Foreskin keratinocyte (primary cell): ENCODE measurements at places on chromosomes 3 and 15. TPM values are rescaled to one million over a fixed set of nuclear protein-coding genes. Genes with fewer than 3 reads are reported as not detected.

The RHOV gene
- total RNA-seq = 0.17 and 0.18 TPM in 2 replicates

The SEC61A1 gene
- 219 and 254 TPM in 2 replicates for total RNA-seq

The C3orf49 gene
- not detected in 2 replicates for total RNA-seq

The SIDT1 gene
- 0.03 and 0.11 TPM in 2 replicates for total RNA-seq

The PATL2 gene
- total RNA-seq = 0.21 and 0.37 TPM in 2 replicates

The PODXL2 gene
- 2.5 and 3.4 TPM in 2 replicates for total RNA-seq

The GOLGA6D gene
- not detected in 2 replicates for total RNA-seq

The MASP1 gene
- not detected in 2 replicates for total RNA-seq

The HYAL2 gene
- total RNA-seq = 57.8 and 59.1 TPM in 2 replicates

The KAT2B gene
- total RNA-seq = 4.5 and 6.9 TPM in 2 replicates

The C3orf52 gene
- 8.2 and 9.2 TPM in 2 replicates for total RNA-seq

The SERINC4 gene
- total RNA-seq = 0.04 and 0.07 TPM in 2 replicates

The UNC13C gene
- total RNA-seq = not detected in 2 replicates

The CD80 gene
- not detected in 2 replicates for total RNA-seq

DNA sequence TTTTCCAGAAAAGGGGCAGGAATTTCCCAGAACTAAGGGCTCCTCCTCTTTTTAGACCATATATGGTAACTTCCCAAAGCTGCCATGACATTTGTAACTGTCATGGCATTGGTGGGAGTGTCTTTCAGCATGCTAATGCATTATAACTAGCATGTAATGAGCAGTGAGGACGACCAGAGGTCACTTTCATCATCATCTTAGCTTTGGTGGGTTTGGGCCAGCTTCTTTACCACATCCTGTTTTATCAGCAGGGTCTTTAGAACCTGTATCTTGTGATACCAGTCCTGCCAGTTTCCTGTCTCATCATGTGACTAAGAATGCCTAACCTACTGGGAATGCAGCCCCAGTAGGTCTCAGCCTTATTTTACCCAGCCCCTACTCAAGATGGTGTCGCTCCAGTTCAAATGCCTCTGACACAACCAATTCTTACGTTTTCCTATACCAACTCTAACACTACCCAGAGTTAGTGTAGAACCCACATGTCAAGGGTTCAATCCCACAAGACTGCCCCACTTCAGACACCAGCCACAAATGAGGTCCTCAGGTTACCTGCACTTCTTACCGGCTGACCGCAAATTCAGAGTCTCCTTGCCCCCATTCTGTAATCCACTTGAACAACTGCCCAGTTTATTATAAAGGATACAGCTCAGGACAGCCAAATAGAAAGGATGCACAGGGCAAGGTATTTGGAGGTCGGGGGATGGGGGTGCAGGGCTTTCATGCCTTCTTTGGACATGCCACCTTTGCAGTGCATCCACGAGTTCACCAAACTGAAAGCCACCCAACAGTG lies 17.7 kb downstream of the FOXB1 start:
- DNase-seq = peak; percentile 79

DNA sequence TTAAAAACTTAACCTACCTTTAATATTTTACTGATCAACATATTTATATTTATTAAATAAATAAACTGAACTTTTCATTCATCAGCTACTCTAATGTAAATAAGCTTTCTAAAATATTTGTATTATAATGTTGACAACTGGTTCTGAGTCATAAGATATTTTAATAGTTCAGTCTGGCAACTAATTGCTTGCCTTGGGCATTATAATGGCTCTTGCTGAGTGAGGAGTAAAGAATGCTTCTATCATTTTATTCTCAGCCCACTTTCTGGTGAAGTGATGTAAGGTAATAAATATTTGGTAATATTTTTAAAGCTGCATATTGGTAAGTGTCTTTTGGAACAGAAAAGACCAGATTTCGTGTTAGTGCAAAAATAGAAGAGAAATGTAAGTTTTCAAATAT lies 81.5 kb downstream of the DIPK2A start:
- peak; percentile 61 for DNase-seq

DNA sequence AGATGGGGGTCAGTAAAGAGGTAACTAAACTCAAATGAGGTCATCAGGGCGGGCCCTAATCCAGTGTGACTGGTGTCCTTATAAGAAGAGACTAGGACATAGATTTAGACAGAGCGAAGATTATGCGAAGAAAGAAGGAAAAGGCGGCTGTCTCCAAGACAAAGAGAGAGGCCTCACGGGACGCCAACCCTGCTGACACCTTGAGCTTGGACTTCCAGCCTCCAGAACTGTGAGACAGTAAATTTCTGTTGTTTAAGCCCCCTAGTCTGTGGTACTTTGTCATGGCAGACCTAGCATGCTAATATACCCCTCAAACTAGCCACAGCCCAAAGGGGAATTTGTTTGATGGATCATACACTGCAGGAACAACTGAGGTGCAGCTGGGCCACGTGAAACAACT lies 183.0 kb downstream of the ABHD5 start:
- DNase-seq = no peak

DNA sequence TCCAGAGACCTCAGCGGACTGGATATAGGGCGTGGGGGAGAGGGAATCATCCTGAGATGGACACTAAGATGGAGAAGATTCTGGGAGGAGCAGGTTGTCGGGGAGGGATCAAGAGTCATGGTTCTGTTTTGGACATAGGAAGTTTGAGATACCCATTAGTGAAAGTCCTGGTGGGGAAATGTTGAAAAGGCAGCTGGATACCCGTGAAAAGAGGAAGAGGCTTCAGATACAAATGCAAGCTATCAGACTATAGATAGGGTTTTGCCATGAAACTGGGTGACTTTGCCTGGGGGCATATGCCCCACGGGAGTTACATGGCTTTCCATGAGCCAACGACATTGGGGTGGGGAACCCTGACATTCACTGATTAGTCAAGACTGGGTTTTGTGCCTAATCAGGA lies 1.1 kb upstream of the GPR62 start:
- no peak for DNase-seq

- no peak for DNase-seq
Measured at GRCh38 chr3:108008106-108008505, 82.7 kb downstream of the CD47 start.

DNA sequence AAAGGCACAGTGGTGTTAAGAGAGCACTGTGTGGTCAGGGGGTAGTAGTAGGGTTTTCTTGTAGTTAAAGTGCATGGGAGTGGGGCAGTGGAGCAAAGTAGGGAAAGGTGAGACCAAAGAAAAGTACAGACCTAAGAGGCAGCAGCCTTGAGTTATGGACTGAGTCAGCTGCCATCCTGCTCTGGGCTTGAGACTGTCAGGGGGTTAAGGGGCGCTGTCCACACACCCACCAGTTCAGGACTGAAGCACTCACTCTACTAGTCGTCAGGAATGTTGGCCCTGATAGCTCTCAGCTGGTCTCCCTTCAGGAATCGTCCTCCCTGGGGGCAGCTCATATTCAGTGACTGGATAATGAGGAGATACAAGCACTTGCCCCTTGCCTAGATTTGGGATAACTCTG lies 7.9 kb downstream of the CCR4 start:
- no peak for DNase-seq

DNA sequence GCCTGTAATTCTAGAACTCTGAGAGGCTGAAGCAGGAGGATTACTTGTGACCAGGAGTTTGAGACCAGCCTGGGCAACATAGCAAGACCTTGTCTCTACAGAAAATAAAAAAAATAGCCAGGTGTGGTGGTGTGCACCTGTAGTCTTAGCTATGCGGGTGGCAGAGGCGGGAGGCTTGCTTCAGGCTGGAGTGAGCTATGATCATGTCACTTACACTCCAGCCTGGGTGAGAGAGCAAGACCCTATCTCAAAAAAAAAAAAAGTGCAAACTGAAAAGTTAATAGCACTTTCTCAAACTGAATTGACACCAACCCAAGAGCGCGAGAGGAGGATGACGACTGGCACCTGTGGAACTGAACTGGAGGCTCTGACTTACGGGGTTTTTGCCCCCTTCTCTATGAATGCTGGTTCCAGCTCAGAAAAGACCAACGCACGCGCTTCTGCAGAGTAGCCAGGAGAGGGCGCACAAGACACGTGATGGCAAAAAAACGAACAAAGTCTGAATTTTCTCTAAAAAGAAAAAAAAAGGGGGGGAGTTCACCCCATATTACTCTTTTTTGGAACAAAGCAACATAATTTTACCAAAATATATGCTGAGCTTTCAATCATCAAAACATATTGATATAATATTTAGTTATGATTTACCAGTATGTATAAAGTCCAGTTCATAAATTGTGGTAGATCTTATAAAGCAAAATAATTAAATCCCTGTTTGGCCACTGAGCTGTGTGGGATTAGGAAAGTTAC lies 23.7 kb downstream of the CFAP92 start:
- DNase-seq = no peak

DNA sequence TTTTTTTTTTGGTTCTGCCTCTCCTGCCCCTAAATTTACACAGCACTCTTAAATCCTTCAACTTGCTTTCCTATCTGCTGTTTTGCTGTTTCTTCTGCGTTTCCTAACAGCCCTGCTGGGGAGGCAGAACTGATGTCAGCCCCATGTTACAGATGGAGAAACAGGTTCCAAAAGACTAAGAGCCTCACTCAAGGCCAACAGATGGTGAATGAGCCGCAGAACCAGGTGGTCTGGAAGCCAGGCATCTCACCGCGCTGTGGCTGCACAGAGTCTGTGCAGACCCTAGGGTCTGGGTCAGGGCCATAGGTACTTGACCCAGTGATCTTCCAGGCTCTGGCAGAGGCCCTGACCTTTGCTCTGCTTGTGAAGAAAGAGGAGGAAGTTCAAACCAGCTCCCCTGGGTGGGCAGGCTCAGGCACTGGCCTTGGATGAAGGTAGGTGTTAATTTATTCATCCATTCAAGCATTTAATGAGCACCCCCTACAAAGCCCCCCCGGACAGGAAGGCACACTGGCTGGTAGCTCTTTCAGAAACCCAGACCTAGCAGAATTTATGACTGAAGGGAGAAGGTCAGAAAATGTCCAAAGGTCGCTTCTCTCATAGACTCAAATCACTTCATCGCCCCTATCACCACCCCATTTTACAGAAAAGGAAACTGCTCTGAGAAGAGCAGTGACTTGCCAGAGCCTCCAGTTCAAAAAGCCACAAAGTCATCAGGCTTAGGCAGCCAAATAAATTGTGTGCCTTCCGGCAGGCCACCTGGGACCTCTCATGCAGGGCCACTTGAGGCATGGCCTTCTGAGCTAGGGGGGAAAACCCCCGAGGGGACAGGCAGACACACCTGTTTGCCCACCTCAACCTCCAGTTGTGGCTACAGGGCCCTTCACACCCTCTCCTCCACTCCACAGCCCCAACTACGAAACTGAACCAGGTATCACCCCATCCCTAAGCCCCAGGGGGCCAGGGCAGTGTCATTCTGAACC lies 2.7 kb downstream of the CHDH start:
- DNase-seq = no peak

GRCh38 chr3:150238995-150239619 lies 169.0 kb upstream of the TSC22D2 start:
- DNase-seq = peak; percentile 60

- peak; percentile 28 for DNase-seq
Measured at GRCh38 chr3:49723296-49723627, 489 bp downstream of the GMPPB start.

GRCh38 chr3:123444744-123445143 lies 4.1 kb downstream of the ADCY5 start:
- no peak for DNase-seq

- no peak for DNase-seq
Measured at GRCh38 chr3:177647876-177648275, 450.6 kb upstream of the TBL1XR1 start.

DNA sequence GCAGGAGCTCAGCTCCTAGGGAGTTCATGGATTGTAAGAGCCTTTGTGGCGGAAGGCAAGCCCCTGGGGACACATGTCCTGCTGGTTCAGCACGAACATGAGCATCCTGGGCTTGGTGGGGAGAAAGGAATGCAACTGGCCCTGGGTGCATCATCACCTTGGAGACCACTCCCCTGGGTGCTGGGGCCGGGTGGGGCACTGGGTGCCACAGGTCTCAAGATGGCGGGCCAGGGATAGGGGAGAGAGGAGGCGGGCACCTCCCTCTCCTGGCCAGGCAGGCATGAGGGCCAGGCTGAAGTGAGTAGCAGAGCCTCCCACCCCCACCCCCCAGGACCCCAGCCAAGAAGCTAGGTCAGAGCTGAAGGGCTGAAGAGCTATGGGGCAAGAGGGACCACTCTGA lies 768 bp downstream of the PCBP4 start:
- DNase-seq = no peak

GRCh38 chr3:171824824-171825221 lies 14.5 kb upstream of the PLD1 start:
- DNase-seq = no peak

GRCh38 chr3:102207151-102207571 lies 227.7 kb upstream of the ZPLD1 start:
- no peak for DNase-seq

GRCh38 chr3:135272026-135272669 lies 477.1 kb downstream of the EPHB1 start:
- no peak for DNase-seq

GRCh38 chr3:132984181-132984580 lies 54.0 kb upstream of the TMEM108 start:
- DNase-seq = no peak

DNA sequence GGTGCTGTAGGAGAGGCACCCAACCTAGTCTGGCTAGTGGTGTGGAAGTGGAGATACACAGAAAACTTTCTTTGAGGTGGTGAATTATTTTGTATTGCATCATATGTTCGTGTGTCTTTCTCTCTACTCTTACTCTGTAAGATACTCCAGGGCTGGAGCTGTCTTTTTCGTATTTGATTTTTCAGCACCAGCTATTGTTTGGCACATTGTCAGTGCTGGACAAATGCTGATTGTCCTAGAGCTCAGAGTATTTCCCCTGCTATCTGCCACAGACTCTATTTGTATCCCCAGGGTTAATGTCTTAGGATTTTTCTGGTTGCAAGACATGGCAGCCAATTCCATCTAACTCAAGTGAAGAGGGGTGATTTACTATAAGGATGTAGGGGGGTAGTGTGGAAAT lies 110.5 kb downstream of the SAMMSON start:
- no peak for DNase-seq

- no peak for DNase-seq
Measured at GRCh38 chr15:94086341-94086740, 145.0 kb upstream of the MCTP2 start.

GRCh38 chr15:63981596-63982320 lies 64.5 kb downstream of the DAPK2 start:
- peak; percentile 81 for DNase-seq

- peak; percentile 46 for DNase-seq
Measured at GRCh38 chr15:64693134-64693533, 82.3 kb downstream of the RBPMS2 start.

DNA sequence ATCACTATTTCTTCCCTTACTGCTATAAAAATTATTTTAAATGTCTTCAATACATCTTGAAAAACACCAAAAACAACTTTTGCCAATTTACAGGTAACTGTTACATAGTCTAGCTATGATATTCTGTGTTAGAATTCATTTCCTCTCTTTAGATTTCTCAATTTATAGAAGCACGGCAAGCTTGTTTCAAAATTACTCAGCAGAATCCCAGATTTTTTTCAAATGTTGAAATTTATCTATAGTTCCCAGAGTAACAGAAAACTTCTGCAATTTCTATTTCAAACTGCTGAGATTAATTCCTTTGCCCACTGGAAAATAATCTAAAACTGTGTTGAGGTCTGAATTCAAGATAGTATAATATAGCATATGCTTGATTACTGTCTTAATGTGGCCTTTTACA lies 41.2 kb downstream of the CCPG1 start:
- no peak for DNase-seq
